CD4-positive, alpha-beta memory T cell (primary cell): ENCODE measurements at places on chromosomes 7 and 10. TPM values are rescaled to one million over a fixed set of nuclear protein-coding genes. Genes with fewer than 3 reads are reported as not detected.

GRCh38 chr10:18650404-18650997, 886 bp downstream of the NSUN6 start:
- H3K27me3 ChIP-seq: no peaks in the 10 kb centered on the region
- peak overlapping the region; percentile 77 for H3K4me3 ChIP-seq
- DNase-seq: no peak
- H3K27ac ChIP-seq: peak overlapping the region; percentile 89

GRCh38 chr10:86804805-86805204, 48.4 kb downstream of the BMPR1A start:
- no peak overlapping the region for H3K4me3 ChIP-seq
- H3K4me1 ChIP-seq: no peaks in the 10 kb centered on the region
- no peaks in the 10 kb centered on the region for H3K27me3 ChIP-seq
- no peaks in the 10 kb centered on the region for H3K36me3 ChIP-seq
- no peak for DNase-seq
- H3K27ac ChIP-seq: no peak overlapping the region

ELAPOR2 gene
- total RNA-seq: 11.8 TPM

GRCh38 chr10:96532523-96532922, 18.8 kb upstream of the TLL2 start:
- DNase-seq: no peak
- H3K4me3 ChIP-seq: no peak overlapping the region
- no peaks in the 10 kb centered on the region for H3K4me1 ChIP-seq
- H3K36me3 ChIP-seq: peaks cover 21% of the 10 kb centered on the region

- H3K27ac ChIP-seq: no peak overlapping the region
- no peaks in the 10 kb centered on the region for H3K36me3 ChIP-seq
- H3K27me3 ChIP-seq: no peaks in the 10 kb centered on the region
Measured at GRCh38 chr7:83547526-83547925, 101.4 kb downstream of the SEMA3E start.

TMEM270 gene
- not detected for total RNA-seq

MRC1 gene
- total RNA-seq: 2.3 TPM

DNA sequence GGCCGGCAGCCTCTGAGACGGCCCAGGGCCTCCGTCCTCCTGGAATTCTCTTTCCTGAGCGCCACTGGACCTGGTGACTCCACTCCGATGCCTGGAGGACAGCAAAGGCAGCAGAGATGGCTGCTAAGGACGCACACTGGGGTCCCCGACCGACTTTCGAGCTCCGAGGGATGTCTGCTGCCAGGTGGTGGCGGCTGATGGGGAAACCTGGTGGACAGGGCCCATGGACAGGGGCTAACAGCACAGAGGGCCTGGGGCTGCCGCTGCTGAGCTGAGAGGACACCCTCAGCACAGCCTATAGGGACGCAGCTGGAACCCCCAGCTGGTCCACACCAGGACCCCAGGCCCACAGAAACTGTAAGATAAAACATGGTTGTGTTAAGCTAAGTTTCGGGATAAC, 366.3 kb downstream of the DNAJB6 start:
- H3K4me1 ChIP-seq: no peaks in the 10 kb centered on the region
- H3K4me3 ChIP-seq: no peak overlapping the region
- H3K27ac ChIP-seq: no peak overlapping the region

PRLHR gene
- total RNA-seq: not detected

DNA sequence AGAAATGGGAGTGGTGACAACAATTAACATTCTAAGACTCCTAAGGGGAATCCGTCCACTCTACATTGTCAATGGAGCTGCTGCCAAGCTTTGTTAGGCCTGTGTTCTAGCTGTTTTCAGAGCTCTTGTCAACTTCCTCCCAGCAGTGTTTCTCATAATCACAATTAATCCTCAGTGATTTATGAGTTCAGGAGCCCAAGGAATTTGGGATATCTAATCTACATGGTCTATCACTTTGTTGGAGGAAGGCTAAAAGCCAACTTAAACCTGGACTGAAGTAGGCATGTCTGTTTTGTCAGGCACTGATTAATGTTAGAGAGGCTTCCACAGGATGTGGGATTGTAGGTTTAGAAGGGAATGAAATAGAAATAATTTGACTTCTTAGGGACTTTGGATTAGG, 10.2 kb upstream of the OR2F2 start:
- H3K27me3 ChIP-seq: peaks cover 6% of the 10 kb centered on the region
- no peak overlapping the region for H3K4me3 ChIP-seq
- DNase-seq: no peak
- H3K4me1 ChIP-seq: no peaks in the 10 kb centered on the region

- H3K27ac ChIP-seq: no peak overlapping the region
- H3K36me3 ChIP-seq: no peaks in the 10 kb centered on the region
- no peaks in the 10 kb centered on the region for H3K4me1 ChIP-seq
- DNase-seq: no peak
Measured at GRCh38 chr10:129614341-129614740, 147.3 kb downstream of the MGMT start.

UCN3 gene
- not detected for total RNA-seq

HMX3 gene
- not detected for total RNA-seq

DNA sequence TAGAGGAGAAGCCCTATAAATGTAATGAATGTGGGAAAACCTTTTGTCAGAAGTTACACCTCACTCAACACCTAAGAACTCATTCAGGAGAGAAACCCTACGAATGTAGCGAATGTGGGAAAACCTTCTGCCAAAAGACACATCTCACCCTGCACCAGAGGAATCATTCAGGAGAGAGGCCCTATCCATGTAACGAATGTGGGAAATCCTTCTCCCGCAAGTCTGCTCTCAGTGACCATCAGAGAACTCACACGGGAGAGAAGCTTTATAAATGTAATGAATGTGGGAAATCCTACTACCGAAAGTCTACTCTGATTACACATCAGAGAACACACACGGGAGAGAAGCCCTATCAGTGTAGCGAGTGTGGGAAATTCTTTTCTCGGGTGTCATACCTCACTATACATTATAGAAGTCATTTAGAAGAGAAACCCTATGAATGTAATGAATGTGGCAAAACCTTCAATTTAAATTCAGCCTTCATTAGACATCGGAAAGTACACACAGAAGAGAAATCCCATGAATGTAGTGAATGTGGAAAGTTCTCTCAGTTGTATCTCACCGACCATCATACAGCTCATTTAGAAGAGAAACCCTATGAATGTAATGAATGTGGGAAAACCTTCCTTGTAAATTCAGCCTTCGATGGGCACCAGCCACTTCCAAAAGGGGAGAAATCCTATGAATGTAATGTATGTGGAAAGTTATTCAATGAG, 18.9 kb downstream of the RBAK start:
- H3K4me1 ChIP-seq: no peaks in the 10 kb centered on the region
- DNase-seq: no peak
- H3K27me3 ChIP-seq: no peaks in the 10 kb centered on the region

HECW1 gene
- total RNA-seq: not detected
